ENCODE measurements at places on chromosomes 7 and 10.

- DNase-seq, result no peak
Measured at GRCh38 chr7:41832941-41833340, 130.1 kb upstream of the INHBA start.

GRCh38 chr10:130531312-130531711 lies 395.1 kb downstream of the GLRX3 start:
- DNase-seq, result no peak

DNA sequence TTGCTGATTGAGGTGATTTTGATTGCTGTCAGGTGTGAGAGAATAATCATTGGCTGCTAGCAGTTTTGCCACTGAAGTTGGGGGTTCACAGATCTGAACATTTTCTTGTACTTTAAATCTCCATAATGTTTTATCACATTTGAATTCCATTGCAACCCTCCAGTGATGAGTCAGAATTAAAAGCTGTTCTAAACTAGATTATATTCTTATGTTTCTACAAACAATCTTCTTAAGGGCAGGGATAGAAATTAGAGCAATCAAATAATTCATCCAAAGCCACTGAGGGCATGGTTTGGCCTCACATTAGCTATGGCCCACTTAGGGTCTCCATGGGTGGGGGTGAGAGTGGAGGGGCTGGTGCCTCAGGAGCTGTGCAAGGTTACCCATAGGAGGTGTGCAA lies 53.0 kb upstream of the RPA3 start:
- DNase-seq, result no peak

DNA sequence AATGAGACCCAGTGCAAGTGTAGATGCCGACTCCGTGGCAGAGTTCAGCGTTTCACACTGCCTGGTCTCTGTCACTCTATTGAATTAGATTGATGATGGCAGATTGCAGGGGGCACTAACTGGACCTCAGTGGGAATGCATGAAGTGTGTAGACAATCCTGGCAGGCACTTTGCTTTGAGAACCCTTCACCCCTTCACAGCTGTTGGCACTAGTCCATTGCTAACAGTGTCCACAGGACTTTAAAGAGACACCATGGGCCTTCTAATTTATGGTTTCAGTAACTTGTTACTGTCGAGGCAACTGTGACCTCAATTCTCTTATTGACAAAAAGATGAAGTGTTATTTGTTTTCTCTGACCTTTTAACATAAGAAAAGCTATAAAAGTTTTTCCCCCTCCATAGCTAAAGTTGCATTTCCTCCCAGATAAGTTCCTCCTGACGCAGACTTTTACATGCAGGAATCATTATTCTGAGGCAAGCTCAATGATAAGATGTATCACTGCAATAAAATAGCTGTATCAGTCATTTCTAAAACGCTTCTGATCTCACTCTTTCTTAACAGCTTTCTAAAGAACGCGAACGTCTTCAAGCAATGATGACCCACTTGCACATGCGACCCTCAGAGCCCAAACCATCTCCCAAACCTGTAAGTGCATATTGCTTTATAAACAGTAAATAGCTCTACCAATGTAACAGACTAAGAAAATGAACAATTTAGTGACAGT lies 238.9 kb downstream of the FOXP2 start:
- no peak for DNase-seq

GRCh38 chr10:70145166-70145665 lies 1.3 kb downstream of the TYSND1 start:
- DNase-seq, result no peak
